Glutamatergic neuron (in vitro differentiated cells): ENCODE measurements at places on chromosomes 4 and X.

GRCh38 chrX:48829016-48829735 is 2.9 kb downstream of the ERAS start:
- DNase-seq, result no peak

DNA sequence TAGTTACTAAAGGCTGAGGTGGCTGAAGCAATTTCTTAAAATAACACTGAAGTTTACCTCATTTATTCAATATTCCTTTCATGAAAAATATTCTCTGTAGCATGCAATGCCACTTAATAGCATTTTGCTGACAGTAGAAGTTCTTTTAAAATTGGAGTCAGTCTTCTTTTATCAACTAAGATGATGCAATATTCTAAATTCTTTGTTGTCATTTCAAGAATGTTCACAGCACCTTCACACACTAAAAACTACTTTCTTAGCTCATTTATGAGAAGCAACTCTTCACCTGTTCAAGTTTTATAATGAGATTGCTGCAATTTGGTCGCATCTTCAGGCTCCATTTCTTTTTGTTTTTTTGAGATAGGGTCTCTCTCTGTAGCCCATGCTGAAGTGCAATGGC is 48.8 kb downstream of the ANAPC10 start:
- DNase-seq, result no peak

DNA sequence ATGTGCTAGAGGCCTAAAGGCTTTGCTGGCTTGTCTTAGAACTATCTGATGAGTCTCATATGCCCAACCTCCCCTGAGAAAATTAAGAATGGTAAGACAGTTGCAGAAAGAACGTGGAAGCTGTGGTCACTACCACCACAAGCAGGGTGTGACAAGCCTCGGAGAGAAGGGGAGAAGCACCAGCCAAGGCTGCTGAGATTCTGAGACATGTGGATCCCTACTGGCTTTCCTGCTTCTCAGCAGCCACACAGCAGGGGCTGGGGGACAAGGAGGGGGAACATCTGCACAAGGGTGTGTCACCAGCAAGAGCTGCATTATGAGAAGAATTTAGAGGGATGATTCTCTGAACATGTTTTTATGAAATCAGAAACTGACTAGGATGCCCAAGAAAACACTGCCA is 19.4 kb downstream of the TAPT1 start:
- no peak for DNase-seq

DNA sequence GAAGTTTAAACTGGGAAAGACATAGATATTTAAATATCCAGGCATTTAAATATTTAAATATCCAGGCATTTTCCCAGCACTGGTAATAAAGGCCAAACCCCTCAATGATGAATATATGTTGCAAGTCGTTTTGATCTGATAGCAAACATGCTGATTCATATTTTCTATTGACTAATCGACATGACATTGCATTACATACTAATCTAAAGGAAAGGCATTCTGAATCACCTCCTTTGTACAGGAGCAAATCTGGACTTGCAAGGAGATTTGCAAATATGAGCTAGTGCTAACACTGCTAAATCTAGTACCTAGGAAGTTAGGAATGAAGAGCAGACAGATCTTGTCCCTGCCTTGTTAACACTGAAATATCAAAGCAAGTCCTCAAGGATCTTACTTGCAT is 207.3 kb downstream of the SLC7A11 start:
- DNase-seq, result no peak

- DNase-seq, result no peak
Observed at GRCh38 chr4:58936436-58936835, 1826.3 kb upstream of the IGFBP7 start.
